Testis (tissue), 5 donors: ENCODE measurements at places on chromosomes 2 and 18. TPM values are rescaled to one million over a fixed set of nuclear protein-coding genes. Genes with fewer than 3 reads are reported as not detected.

Gene RAD51AP2
- 22.7 TPM for total RNA-seq

Gene ASTL
- total RNA-seq = 0.87 TPM

- no peak for DNase-seq
These were observed 61.3 kb upstream of the MYT1L start for GRCh38 chr2:2392332-2392731.

DNA sequence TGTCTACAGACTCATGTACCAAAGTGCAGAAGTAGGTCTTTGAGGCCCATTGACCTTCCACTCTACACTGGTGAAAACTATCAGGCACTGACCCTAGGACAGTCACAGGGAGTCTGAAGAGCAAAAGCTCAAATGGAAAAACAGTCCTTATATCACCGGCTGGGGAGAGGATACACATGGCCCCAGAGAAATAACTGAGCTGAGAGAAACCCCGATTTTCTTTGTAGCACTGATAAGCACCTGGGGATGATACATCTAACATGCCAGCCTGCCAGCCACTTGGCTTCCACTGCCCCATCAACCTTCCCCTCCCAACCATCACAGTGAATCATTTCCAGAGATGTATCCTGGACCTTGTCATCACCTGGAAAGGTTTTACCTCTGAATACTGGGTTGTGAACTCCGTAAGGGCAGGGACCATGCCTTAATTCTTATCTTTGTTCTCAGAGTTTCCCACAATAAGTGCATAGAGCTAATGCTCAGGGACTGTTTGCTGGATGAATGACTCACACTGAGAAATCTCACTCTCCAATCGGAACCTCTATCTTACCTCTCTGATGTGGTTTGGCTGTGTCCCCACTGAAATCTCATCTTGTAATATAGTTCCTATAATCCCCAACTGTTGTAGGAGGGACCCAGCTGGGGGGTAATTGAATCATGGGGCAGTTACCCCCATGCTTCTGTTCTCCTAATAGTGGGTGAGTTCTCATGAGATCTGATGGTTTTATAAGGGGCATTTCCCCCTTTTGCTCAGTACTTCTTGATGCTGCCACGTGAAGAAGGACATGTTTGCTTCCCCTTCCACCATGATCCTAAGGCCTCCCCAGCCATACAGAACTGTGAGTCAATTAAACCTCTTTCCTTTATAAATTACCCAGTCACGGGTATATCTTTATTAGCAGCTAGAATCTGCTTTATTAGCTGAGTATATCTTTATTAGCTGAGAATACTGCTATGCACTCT, 37.1 kb downstream of the EVA1A start:
- no peak for DNase-seq

DNA sequence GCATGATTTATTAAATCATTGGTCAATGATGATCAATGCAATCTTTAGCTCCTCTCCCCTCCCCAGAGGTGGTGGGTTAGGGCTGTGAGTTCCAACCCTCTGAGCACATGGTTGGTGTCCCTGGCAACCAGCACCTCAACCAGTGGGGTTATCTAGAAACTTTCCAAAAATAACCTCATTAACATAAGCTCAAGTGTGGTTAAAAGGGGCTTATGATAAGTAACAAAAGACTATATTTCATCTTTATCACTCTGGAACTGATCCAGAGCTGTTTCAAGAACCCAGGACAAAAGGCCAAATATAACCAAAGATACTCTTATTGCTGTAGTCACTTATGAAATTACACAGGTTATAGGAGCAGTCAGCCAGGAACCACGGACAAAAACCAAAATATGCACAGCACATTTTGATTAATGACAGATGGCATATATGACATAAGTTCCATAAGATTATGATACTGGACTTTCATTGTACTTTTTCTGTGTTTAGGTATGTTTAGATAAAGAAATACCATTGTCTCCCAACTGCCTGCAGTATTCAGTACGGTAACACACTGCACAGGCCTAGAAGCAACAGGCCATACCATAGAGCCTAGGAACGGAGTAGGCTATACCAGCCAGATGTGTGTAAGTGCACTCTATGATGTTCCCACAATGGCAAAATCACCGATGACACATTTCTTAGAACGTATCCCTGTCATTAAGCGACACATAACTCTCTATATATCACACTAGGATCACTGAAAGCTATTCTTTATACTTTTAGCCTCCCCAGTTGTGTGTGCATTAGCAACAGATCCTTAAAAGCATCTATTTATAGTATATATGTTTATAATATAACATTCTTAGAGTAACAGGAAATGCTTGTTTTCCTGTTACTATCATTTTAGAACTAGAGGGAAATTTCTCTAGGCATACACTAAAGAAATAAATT, 31.9 kb downstream of the KIDINS220 start:
- DNase-seq = peak; percentile 30

GRCh38 chr18:12839526-12840196, 44.4 kb downstream of the PTPN2 start:
- DNase-seq = no peak
